ENCODE measurements at places on chromosomes 7 and 10.

DNA sequence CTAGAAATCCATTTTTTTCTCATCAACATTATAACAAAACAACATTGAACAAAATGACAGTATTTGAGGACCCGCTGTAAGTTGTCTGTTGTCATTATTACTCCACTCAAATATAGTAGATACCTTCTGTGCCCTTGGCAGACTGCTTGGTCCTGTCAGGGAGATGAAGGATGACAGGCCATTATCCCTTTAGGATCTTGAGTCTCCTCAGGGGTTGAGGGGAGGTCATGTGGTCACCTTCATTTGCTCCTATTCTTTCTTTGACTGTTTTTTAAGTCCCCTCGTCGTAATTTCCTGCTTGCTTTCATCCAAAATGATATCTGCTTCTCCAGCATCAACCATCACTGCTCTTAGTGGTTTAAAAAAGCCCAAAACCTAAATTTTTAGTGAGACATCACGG, 2.6 kb upstream of the PIP4K2A start:
- no peak for DNase-seq

GRCh38 chr10:94344522-94345122, 18.1 kb downstream of the NOC3L start:
- DNase-seq = no peak

GRCh38 chr10:7153750-7154149, 257.1 kb downstream of the SFMBT2 start:
- no peak for DNase-seq

DNA sequence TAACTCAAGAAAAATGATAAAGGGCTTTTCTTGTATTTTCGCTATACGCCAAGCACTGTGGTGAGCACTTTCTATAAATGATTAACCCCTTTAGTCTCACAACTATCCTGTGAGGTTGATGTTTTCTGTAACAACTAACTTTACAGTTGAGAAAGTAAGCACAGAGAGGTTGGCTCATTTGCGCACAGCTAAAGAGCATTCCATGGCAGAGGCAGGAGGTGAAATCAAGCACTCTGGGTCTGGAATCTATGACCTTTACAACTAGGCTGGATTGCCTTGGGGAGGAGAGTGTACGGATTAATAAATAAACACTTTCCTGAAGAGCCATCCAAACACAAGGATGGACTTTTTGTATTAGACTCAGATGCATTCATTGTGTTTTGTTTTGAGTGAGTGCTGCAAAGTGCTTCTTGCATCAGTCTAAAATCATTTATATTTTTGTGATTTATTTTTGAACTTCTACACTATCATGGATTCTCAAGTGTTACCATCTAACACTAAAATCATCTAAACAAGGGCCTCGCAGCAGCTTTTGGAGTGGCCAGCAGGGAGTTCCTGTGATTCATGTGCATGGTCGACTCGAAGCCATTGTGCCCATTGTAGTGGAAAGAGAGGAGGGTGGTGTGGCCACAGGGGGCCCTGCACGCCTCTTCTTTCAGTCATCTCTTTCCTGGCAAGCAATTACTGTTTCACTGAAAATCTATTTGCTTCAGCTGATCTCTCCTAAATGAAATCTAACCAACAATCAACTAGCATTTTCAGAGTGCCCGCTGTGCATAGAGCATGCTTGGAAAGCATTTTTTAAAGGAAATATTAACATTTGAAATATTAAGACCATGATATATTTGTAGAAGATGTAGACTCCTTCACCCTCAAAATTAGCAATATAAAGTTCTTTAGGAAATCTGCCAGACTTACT, 633.4 kb upstream of the COBL start:
- DNase-seq = no peak

DNA sequence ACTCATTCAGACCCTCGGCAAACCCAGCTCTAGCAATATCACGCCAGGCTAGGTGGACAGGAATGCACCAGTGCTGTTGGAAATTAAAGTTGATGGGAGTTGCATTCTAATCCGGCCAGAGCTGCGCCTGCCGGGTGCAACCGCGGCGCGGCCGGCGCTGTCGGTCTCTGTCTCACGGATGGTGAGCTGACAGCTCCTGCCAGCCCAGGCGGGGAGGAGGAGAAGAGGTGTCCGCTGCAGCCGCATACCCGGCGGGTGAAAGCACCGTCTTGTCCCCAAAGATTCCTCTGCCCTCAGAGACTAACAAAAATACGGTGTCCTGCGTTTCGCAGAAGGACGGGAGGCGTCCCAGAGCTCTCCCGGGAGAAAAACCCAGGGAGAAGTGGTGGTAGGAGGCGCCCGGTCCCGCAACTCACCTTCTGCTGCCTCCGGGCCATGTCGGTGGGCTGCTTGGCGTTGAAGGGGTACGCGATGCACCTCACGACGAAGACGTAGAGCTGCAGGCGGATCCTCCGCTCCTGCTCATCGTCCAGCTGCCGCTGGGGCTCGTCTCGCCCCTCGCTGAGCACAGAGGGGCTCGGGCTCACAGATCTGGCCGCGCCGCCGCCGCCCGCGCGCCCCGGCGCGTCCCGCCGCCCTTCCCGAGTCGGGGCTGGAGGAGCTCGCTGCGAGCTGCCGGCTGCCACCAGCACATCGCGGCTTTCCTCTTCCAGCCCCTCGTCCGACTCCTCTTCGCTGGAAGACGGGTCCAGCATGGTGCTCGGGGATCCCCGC, 490 bp downstream of the CADPS2 start:
- peak; percentile 24 for DNase-seq

- peak; percentile 28 for DNase-seq
Observed at GRCh38 chr7:150924369-150924781, 53.7 kb downstream of the KCNH2 start.

DNA sequence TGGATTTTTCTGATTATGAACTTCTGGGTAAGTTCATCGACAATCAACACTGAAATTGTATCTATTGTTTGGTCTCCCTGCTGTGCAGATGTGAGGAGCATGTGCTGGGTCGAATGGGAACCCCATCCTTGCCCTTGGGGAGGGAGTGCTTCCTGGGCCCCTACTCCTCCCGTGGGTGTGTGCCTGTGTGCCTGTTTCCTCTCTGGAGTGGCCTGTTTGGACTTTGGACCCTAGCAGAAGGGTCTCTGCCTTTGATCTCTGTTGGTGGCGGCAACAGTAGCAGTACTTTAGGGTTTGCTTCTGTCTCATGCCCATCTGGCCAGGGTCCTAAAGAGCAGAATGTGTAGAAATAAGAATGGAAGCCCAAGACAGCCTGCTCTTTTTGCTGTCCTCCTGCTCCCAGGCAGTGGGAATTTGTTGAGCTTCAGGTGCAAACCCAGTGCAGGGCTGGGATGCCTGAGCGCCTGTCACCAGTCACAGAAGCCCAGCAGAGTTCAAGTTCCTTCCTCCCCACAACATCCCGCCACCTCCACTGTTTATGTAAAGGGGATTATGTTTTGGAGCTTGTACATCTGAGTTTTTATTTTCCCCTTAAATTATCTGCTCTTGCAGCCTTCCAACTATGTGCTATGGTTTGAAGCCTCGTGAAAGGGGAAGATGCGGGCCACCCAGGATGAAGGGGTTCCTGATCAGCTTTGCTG, 1.5 kb upstream of the TACR2 start:
- DNase-seq = no peak

DNA sequence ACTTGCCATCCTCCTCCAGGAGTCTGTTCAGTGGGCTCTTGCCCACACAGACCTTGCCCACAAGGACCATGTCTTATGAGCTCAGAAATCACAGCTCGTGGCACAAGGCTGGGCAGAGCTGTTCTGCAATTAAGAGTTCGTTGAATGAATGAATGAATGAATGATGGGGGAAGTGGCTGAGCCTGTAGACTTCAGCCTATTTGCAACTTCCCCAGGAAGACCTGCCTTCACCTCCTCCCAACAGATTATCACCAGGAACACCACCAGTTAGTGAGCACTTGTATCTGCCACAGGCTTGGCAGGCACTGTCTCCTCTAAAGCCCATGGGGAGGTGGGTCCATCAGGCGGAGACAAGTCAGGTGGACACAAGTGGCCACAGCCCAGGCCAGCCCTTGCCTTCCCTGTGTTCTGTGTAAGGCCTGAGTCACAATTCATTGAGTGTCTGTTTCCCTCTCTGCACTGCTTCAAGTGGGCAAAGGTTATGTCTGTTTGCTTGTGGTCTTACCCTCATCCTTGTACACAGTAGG, 1.8 kb upstream of the FGF8 start:
- DNase-seq = no peak

DNA sequence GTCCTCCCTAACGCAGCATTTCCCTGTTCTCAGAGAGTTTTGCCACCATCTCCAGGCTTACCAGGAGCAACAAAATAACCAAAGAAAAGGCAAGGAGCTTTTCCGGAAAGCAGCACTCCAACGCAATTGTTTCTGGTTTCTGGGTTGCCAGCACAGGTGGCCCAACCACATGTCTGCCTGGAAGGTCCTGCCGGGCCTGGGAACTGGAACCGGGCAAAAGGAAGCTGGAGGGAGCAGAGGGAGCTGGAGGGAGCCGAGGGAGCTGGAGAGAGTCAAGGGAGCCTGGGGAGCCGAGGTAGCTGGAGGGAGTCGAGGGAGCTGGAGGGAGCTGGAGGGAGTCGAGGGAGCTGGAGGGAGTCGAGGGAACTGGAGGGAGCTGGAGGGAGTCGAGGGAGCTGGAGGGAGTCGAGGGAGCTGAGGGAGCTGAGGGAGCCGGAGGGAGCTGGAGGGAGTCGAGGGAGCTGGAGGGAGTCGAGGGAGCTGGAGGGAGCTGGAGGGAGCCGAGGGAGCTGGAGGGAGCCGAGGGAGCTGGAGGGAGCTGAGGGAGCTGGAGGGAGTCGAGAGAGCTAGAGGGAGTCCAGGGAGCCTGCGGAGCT, 54.6 kb downstream of the STK32C start:
- DNase-seq = no peak

- no peak for DNase-seq
Observed at GRCh38 chr7:4033996-4034395, 648.1 kb upstream of the FOXK1 start.
